ENCODE measurements at places on chromosomes 5 and 9.

DNA sequence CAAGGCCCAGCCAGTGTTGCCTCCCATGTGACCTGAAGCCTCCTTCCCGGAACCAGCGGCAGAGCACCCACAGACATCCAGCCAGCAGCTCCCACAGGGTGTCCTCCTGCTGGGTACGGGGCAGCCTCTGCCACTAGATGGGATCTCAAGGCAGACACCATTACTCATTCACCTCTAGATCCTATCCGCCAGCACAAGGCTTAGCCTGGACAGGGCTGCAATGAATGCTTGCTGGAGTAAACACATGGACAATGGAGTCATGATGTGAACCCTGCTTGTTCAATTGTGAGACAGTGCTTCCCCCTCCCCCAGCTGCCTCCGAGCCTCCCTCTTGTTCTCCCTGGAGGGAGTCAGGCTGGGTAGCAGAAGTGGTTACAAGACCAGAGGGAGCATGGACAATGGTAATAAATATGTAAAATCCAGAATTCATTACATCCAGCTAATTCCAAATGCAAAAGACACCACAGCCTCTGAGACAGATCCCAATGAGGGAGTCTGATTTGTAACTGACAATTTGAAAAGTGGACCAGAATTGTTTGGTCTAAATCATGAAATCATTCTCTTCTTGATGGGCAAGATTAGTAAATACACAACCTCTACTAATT, 132.0 kb downstream of the CRB2 start:
- DNase-seq, result no peak

DNA sequence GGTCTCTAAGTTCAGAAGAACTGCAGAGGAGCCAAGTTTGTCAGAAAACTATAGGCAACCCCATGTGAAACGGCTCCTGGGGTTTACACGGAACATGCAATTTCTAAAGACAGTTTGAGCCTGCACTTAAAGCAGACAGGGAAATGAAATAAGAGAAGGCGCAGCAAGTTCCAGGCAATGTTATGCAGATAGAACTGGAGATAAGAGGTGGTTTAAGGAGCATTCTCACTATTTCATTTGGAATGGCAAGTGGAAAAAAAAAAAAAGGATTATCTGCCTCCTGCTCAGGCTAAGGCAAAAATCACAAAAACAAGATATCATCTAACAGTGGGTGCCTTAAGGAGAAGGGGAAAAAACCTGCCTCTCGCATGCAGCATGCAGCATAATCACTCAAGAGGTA, 2252.4 kb downstream of the MAT2B start:
- DNase-seq, result no peak

DNA sequence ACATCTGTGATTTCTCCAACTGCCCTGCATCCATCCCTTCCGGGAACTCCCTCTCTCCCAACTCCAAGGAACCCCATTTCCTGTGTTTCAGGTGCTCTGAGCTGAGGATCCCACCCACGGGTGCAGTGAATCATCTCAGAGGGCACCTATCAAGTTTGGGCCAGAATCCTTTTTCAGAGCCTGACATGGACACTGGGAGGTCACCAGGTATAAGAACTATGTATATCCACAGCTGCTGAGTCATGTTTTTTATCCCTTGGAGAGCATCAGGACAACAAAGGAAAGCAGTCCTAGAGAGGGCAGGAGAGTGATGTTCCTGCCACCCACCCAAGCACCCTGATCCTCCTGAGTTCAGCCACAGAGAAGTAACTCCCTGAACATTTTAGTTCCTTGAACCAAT, 3.8 kb downstream of the MED27 start:
- no peak for DNase-seq

GRCh38 chr5:61507232-61507631, 175.2 kb downstream of the ZSWIM6 start:
- DNase-seq, result no peak

DNA sequence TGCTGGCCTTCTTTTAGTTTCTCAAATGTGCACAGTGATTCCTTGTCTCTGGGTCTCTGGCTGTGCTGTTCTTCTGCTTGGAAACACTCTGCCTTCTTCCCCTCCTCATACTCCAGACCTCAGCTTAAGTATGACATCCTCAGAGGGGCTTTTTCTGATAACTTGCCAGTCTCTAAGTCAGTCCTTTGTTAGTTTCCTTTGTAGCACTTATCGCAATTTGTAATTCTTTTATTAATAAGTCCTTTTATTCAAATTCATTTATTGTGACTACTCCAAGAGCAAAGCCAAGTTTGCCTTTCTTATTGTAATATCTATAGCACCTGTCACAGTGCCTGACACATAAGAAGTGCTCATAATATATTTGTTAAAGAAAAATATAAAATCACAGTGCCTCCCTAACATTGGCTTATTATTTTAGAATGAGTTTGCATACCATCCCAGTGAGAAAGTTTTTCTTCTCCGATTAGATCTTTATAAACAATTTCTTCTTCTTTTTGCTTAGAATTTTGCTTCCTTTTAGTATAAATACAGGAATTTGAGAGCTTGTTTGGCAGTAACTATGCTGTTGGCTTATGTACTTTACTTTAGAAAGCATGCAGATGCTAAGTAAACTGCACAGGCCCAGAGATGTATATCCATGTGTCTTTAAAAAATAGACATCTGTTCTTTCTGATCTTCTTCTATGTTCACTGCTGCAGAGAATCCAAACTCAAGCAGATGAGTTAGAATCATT, 198.0 kb downstream of the GAS1 start:
- no peak for DNase-seq

DNA sequence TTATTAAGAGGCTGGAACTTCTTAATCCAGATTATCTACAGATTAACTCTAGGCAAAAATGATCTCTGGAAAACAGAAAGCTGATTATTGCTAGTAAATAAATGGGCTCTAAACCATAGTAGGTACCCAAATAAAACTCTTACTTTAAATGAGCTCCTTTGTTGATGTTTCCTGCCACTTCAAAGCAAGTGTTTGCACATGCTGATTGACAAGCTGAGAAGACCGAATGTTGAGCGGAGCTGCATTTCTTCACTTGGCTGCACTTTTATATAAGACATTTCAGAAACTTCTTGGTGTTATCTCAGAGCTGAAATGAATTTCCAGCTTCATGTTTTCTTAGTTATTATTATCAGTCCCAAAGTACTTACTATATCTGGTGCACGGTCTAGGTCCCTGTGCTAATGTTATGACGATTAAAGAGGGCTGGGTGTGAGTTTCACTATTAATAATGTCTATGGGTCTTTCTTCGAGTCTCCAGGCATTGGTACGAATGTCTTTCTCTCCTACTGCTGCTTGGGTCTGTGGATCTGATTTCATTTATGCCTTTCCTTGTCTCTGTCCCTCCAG, 58.6 kb upstream of the CTXN3 start:
- DNase-seq, result no peak

DNA sequence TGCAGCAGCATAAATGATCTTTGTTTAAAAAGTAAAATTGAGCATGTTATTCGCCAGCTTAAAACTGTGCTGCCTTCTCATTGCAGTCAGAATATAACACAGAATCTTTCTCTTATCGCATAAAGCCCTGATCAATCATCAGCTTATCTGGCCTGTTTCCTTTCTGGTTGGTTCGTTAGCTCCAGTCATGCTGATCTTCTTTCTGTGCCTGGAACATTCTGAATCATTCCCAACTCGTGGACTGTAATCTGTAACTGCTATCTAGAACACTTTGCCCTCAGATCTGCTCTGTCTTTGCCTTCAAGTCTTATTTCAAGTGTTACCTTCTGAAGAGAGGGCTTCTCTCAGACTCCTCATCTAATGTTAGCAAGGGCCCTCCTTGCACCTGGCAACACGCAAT, 11.9 kb upstream of the FER start:
- DNase-seq, result no peak

- no peak for DNase-seq
Observed at GRCh38 chr5:56552612-56553268, 262.6 kb upstream of the MAP3K1 start.

DNA sequence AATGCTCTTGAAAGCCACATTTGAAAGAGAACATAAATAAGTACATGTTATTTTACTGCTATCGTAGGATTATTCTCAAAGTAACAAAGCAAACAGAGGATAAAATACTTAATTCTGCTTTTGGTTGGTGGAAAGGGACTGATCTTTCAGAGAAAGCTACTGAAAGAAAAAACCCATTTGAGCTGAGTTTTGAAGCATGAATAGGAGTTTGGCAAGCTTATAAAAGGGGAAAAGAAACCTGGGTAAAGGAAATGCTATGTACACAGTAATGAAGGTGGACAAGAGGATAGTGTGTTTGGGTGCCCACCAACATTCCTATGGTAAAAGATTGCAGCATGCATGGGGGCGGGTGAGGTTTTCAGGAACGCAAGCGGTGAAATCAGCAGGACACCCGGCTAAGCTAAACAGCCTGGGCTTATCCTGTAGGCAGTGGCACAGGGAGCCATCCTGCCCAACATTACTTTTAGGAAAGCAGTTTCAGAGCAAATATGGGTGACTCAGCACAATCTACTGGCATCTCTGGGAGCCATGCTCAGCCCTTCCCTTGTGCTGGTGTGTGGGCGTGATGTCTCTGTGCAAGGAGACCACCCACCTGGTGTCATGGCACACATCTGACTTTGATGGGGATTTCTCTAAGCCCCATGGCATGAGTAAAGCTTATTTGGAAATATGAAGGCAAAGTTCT, 673.9 kb upstream of the KLF4 start:
- no peak for DNase-seq

Data from NCI-H1092 (cell line).